ENCODE measurements at places on chromosomes 5 and 9.

GRCh38 chr9:137387891-137388560 is 34.9 kb downstream of the EXD3 start:
- no peak for DNase-seq

GRCh38 chr9:19938990-19939733 is 150.3 kb upstream of the SLC24A2 start:
- DNase-seq: no peak

DNA sequence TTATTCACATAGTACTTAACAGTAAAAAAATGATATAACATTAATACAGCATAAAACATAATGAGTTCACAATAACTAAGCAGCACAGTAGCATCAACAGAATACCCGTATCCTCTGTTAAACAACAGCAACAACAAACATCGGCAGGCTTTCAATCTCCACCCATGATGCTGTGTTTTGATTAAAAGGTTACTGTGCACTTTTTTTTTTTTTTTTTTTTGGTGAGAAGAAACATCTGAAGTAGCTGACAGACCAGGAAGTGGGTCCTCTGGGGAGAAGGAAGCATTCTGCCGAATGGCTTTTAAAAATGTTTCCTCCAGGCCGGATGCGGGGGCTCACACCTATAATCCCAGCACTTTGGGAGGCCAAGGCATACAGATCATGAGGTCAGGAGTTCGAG is 282.3 kb downstream of the EPB41L4A start:
- DNase-seq: no peak

DNA sequence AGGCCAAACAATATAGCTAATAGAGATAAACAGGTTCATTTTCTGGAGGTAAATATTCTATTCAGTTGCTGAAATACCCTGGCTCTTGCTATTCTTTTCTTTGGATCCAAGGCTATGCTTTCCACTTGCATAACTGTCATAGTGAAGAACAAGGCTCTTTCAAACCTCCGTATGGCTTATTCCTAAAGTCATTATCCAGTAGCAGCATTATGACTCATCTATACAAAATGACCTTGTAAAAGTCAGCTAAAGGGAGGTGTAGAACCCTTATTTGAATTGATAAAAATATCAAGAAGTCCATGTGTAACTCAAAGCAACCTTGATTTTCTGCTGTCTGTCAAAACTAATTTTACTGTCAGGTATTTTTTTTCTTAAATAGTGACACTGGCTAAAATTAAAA is 447.8 kb downstream of the PLK2 start:
- DNase-seq: no peak

- no peak for DNase-seq
Measured at GRCh38 chr5:76174101-76174500, 90.9 kb downstream of the SV2C start.

DNA sequence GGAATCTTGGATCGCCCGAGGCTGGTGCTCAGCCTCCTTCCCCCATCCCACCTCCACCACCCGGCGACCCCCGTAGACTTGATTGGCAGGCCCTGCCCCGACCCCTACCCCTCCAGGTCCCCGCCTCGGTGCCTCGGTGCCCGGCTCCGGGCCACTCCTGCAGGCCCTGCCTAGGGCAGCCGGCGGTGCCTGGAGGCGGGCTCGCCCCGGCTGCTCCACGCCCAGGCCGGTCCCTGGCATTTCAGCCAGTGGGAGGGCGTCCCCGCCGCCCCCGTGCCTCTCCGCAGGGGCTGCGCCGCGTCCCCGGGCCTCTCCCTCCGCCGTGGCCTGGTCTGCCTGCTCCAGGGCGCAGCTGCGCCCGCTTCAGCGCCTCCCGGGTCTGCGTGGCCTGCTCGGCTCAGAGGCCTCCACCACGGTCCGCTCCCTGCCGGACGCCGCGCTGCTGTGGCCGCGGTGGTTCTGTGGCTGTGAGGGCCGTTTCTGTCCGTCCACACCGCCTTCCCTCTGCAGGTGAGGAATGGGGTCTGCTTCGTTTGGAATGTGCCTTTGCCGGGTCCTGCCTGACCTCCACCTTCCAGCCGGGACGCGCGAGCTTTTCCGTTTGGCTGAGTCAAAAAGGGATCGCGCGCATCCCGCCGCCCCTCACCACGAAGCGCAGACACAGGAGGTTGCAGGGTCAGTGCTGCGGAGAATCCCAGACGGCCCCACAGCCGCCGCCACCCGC is 48.3 kb upstream of the IRX4 start:
- peak; percentile 51 for DNase-seq

DNA sequence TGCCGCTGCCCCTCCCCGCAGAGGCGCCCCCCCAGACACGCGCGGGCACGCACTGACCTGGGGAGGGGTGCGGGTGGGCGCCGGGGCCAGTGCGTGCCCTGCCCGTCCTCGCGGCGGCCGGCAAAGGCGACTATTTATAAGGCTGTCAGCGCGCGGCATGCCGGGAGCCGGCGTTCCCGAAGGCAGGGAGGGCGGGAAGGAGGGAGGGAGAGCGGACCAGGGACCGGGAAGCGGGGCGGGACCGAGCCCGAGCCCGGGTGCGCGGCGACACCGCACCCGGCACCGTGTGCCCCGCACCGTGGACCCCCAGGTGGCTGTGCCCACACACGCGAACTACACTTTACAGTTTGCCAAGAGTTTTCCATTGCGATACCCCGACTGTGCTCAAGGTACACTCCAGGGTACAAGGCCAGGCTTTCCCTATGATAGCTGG is at the start of gene AK1:
AK1 (minus strand) TSS at position 110 of the 433 bp plus-strand sequence. CDS start 3,058 bp downstream, outside the sequence.
- peak; percentile 88 for DNase-seq

DNA sequence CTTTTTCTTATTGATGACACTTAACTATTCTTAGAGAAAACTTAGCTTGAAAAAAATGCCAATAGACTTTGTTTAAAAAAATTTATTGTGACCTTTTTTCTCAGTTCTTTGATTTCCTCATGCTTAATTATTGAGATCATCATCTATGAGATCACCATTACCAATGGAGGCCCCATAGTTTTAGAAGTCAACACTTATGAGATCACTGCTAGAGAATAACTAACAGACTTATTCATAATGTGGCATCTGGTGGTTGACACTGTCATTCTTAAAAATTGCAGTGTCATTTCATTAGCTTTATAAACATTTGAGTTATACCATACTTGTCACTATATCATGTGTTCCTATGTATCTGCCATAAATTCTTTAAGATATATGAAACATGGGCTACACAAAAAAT is 14.9 kb upstream of the FEM1C start:
- peak; percentile 58 for DNase-seq

GRCh38 chr5:137395011-137395755 is 103.9 kb downstream of the SPOCK1 start:
- DNase-seq: peak; percentile 67

GRCh38 chr5:155252717-155253116 is 239.2 kb downstream of the KIF4B start:
- DNase-seq: no peak

All from AG20443 (cell line).